ENCODE measurements at places on chromosomes 7 and 10.

- DNase-seq, result no peak
Observed at GRCh38 chr10:27774831-27775230, 29.2 kb upstream of the MKX start.

- DNase-seq, result no peak
Observed at GRCh38 chr10:114223066-114223465, 16.0 kb upstream of the VWA2 start.

DNA sequence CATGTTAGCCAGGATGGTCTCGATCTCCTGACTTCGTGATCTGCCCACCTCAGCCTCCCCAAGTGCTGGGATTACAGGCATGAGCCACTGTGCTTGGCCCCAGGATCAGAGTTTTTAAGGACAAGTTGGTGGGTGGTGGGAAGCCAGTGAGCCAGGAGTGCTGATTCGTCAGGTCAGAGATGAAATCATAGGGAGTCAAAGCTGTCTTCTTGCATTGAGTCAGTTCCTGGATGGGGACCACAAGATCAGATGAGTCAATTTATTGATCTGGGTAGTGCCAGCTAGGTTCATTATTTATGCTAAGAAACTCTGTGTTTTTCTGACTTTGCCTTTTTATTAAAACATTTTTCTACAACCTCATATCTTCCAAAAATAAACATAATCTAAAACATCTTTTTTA, 423.8 kb downstream of the ARL4A start:
- DNase-seq, result no peak

DNA sequence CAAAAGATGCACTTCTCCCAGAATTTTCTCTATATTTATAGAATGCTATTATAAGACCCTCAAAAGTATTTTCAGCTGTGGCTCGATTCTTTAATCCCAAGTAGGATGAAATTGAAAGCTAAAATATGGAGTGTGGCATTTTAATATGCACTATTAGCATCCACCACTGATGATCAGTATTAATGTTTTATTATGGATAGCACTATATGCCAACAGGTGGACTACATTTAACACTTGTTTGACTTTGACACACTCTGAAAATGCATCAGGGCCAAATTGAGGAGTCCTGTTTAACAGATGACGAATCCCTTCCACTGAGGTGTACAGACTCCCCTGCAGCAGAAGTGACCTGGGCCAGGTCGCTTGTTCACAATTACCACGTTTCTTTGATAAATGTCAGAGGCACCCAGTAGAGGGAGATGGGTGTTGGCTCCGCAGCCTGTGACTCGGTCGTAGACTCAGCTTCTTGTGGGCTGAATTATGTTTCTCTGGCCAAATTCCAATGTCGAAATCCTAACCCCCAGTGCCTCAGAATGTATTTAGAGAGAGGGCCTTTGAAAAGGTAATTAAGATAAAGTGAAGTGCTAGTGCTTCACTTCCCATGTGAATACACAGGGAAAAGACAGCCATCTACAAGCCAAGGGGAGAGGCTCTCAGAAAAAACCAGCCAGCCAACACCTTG, 48.1 kb downstream of the WIPF3 start:
- DNase-seq, result no peak

DNA sequence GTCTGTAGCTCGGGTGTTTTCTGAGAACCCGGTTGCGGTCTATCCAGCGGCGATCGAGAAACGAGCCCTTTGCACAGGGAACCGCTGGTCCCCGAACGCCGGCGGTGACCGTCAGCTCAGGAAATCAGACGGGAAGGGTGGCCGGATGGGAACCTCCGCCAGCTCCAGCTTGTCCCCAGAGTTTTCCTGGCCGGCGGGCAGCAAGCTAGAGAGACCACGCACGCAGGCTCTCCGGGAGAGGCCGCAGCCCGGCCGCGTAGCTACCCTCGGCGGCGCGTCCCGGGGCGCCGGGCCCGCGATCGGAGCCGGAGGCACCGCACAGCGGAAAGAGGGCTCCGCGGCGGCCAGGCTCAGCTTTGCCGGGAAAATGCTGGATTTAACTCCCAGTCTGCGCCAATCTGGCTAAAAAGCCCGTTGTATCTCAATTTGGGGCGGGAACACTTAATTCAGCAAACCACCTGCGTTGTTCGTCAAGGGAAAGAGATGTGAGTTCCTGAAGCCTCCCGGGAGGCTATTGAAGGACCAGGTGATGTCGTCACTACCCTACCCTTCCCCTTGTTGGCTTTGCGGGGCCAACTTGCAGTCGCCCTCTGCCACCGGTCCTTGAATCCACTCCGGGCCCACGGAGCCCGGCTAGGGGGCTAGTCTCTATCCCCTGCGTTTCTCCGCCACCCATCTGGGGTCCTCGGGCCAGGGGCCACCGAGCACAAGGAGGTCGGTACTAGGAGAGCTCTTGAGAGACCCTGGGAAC, 859 bp upstream of the CH25H start:
- no peak for DNase-seq

DNA sequence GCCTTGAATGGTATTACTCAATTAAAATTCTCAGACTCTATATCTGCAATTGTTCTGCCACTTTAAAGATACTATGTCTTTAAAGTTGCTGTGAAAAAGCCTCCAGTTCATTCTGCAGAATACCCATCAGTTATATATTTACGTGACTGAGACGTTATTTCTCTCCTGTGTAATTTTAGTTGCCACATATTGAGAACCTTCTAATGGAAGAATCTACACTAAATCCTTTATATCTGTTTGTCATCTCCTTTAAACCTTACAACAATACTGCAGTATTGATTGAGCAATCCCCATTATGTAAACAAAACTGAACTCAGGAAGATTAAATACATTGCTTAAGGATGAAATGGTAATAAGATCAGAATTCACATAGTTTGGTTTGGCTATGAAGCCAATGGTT, 30.0 kb downstream of the GPR141 start:
- DNase-seq, result no peak

DNA sequence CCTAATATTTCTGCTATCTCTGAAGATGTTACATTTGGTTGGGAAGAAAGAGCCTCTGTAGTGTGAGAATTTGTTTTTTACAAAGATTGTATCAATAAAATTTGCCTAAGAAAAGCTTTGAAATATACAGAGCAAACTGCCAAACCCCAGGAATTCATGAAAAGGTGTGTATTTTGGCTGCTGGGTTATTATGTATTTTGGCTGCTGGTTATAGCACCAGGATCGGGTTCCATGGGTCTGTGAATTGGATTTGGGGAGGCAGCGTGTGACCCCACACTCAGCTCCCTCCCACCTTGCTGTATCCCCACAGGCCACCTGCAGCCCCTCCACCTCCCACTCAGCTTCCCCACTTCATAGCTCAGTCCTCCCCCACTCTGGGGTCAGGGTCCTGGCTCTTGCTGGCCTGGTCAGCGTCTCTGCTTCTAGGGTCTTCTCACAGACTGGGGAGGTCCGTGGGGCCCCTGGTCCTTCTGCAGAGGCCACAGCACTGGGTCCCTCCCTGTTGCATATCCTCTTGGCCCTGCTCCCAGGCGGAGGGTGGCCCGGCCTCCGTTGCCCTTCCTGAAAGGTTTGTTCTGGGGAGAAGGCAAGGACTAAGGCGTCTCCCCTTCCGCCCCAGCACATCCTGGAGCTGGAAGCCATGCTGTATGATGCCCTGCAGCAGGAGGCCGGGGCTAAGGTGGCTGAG, 24.0 kb upstream of the DPYSL4 start:
- DNase-seq, result no peak

GRCh38 chr7:46197785-46198540, 276.9 kb upstream of the IGFBP3 start:
- no peak for DNase-seq

GRCh38 chr10:104327745-104328645, 10.3 kb downstream of the ITPRIP start:
- no peak for DNase-seq

- DNase-seq, result no peak
Observed at GRCh38 chr10:24419066-24419465, 210.1 kb downstream of the KIAA1217 start.

GRCh38 chr7:141776374-141776773, at the start of gene TAS2R4:
Gene TAS2R4 (plus strand): TSS chr7:141776674. CDS start chr7:141778489, 1,815 bp downstream.
- no peak for DNase-seq

- DNase-seq, result no peak
Observed at GRCh38 chr10:80473096-80473657, 19.1 kb downstream of the TSPAN14 start.

DNA sequence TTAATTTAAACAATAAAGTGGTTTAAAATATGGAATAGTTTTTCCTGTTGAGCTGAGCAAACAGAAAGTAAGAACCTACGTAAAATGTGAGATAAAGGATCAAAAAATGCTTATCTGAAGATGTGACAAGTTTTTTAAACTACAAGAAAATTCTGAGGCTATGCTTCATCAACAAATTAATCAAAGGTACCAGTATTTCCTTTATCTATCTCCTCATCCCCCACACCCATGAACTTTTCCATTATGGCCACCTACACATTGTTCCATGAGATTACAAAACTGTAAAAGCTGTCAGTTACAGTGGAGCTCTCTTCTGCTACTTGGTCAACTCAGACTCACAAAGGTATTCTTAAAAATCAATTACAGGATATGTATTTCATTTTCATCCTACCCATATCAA, 77.4 kb downstream of the ARHGAP12 start:
- no peak for DNase-seq

DNA sequence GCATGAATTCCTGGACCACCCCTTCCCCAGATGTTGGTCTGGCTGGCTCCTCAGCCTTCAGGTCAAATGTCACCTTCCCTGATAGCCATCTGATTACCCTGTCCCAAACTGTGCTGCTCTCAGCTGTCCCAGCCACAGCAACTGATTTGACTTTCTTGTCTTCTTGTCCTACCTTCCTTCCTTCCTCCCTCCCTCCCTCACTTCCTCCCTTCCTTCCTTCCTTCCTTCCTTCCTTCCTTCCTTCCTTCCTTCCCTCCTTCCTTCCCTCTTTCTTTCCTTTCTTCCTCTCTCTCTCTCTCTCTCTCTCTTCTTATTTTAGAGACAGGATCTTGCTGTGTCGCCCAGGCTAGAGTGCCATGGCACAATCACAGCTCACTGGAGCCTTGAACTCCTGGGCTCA, 242.5 kb downstream of the RPS24 start:
- no peak for DNase-seq

- DNase-seq, result no peak
Observed at GRCh38 chr7:260441-261281, 29.3 kb upstream of the FOXL3 start.

DNA sequence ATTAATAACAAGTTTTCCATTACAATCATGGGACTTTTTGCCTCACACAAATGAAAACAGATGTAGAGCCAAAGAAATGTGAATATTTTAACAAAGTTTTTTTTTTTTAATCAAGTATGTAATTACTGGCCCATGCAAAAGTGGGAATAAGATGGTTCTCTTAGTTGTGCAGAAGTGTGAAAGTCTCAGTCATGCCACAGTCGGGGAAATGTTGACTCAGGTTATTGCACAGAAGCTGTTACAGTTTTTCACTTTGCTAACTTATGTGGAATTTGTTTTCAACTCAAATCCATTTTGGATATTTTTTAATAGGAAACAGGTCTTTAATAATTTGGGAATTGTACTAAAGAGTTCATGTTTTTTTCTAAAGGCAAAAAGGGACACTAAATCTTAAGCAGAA, 44.0 kb upstream of the CAV2 start:
- DNase-seq, result no peak

- DNase-seq, result no peak
Observed at GRCh38 chr10:33497338-33497737, 162.9 kb upstream of the NRP1 start.

Data from stimulated activated CD4-positive, alpha-beta T cell treated with anti-CD3 and anti-CD28 coated beads, Interleukin-1b, Interleukin-23, amount 100 ng/mL, for 1 hour (primary cell).